ENCODE measurements at places on chromosomes 6 and 20. TPM values are rescaled to one million over a fixed set of nuclear protein-coding genes. Genes with fewer than 3 reads are reported as not detected.

Gene NHSL1
- total RNA-seq: 0.72 TPM

Gene WFDC13
- not detected for total RNA-seq

Gene HDGFL1
- not detected for total RNA-seq

Gene GNAS-AS1
- total RNA-seq: 0.55 TPM

Gene GLP1R
- not detected for total RNA-seq

Gene ARG1
- not detected for total RNA-seq

Gene PLCB4
- total RNA-seq: not detected

Gene SRMS
- not detected for total RNA-seq

Gene SYCP2
- 3.8 TPM for total RNA-seq

Gene FABP7
- total RNA-seq: not detected

Gene MAK
- total RNA-seq: 1.8 TPM

- DNase-seq: no peak
These were observed 49.2 kb downstream of the EFCAB8 start for GRCh38 chr20:32907886-32908285.

GRCh38 chr6:143005816-143006215 lies 54.9 kb upstream of the AIG1 start:
- no peak for DNase-seq

DNA sequence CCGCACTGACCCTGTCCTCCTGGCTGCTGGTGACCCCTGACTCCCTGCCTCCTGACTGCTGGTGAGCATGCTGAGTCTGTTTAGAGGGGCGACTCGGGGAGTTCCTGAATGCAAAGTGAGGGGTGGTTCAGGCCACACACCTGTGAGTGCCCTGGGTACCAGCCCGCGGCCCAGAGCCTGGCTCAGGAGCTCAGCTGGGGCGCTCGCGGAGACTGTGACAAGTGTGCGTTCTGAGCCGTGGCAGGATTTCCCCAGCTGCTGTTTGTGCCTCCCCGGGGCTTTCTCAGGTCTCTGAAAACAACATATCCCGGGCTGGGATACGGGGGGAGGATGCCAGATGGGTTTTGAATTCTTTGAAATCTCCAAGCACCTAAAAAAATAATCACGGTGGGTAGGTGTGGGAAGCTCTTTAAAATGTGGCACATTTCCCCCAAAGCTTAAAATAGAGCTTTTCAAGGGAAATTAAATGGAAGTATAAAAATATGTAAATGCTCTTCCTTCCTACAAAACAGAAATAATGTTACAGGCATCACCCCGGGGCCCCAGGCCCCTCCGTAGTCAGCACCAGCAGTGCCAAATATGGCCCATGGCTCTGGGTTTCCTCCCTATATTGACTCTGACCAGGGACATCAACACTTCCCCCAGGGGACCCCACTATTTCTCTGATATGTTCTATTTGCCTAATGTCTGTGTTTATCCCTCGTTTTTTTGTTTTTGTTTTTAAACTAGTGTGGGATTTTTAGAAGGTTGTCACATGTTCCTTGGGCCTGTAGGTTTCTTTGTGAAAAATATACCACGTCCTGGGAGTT lies 49.9 kb upstream of the TAGAP start:
- DNase-seq: peak; percentile 54

DNA sequence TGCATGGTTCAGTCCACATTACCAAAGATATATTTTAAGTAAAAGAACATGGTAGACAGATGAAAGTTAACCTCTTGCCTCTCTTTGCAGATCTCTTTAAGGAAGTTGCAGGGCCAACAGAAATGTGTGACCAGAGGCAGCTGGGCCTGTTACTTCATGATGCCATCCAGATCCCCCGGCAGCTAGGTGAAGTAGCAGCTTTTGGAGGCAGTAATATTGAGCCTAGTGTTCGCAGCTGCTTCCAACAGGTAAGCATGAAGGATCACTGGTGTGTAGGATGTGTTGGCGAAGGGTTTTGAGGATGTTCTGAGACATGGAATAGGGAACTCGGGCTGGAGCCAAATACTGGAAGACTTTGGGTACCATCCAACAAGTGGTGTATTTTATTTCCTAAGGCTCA lies 508.6 kb downstream of the UTRN start:
- no peak for DNase-seq

DNA sequence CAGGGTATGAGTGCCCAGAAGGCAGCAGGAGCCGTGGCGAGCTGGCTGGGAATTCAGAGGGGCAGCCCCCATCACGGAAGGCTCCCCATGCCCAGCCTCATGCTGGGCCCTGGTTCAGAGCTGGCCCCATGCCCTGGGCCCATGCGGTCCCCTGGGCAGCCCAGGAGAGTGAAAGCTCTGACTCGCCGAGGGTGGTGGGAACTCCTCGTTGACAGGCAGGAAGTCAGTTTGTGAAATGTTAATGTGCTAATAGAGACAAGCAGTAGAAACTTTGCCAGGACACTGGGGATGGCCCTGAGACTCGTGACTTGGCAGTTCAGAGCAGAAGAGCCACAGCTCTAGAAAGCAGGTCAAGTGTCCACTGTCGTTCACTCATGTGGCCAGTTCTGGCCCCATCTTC lies 353.0 kb downstream of the TAF4 start:
- DNase-seq: no peak

- peak; percentile 41 for DNase-seq
These were observed 43.7 kb upstream of the MAP7 start for GRCh38 chr6:136593748-136594490.

- no peak for DNase-seq
These were observed 80.3 kb upstream of the STMND1 start for GRCh38 chr6:17021539-17021889.

DNA sequence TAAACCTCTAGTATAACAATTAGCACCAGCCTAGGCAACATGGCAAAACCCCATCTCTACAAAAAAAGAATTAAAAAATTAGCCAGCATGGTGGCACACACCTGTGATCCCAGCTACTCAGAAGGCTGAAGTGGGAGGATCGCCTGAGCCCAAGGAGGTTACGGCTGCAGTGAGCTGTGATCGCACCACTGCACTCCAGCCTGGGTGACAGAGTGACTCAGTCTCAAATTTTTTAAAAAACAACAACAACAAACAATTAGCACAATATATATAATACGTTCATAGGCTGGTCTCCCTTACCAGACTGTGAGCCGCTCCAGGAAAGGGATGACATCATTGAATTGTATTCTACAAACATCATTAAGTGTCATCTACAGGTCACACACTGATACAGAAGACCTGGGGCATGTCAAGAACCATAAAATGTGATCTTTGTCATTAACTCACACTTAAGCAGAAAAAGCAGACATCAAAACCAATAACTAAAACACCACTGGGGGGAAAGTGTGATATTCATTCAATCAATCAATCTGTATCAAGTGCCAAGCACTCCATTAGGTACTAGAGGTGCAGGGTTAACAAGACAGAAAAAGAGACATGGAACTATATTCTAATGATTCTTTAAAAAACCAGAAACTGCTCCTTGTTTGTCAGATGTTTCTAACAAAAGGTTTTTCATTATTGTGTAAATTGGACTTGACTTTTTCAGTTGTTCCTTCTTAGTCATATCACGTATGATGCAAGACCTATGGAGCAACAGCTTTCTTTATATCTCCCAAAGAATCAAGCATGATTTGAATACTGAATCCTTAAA lies 17.8 kb downstream of the MAP3K5 start:
- DNase-seq: no peak

- DNase-seq: no peak
These were observed 169.9 kb downstream of the QRSL1 start for GRCh38 chr6:106799031-106799894.

- no peak for DNase-seq
These were observed 91.3 kb downstream of the MYLK4 start for GRCh38 chr6:2659381-2659780.

DNA sequence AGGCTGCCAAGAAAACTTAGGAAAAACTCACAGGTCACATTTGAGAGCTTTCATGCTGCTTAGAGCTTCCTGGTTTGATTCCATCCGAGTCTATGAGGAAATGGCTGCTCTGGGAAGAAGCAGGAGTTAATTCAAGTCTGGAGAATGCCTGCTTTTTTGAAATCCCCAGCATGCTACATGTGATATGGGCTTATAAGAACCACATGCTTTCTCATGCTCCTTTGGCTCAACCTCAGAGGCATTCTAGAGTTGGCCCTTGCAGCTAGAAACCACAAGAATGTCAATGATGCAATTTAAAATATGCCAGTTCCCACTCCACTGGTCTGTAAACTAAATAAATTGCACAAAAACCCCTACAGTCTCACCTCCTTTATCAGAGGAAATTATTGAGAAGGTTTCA lies 142.9 kb upstream of the OLIG3 start:
- no peak for DNase-seq

DNA sequence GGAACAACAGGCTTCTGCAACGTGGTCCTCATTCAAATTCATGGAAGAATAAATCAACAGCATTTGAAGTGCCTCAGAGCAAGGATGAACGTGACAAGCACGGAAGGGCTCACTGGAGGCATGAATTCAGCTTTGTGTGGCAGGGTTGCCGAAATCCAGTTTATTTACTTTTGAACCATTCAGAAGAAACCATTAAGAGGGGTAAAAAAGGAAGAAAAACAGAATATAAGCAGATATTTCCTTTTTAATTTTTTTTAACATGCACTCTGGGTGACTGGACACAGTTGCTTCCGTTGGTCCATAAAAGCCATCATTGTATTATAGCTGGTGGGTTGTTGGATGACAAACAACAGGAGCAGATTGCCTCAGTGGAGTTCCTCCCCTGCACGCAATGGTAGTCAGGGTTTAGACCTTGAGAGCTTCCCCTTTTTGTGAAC lies 17.3 kb upstream of the SNRPB2 start:
- no peak for DNase-seq

- DNase-seq: no peak
These were observed 34.1 kb upstream of the HMGA1 start for GRCh38 chr6:34202329-34203201.

GRCh38 chr20:35257175-35257909 lies 20.6 kb downstream of the MMP24OS start:
- DNase-seq: no peak

GRCh38 chr6:142944124-142945048 lies 590 bp downstream of the HIVEP2 start:
- peak; percentile 94 for DNase-seq

- DNase-seq: no peak
These were observed 50.8 kb downstream of the SPTLC3 start for GRCh38 chr20:13059398-13060136.

- DNase-seq: no peak
These were observed 473.0 kb downstream of the BMP2 start for GRCh38 chr20:7240490-7240889.

GRCh38 chr6:123747515-123747914 lies 56.1 kb upstream of the NKAIN2 start:
- DNase-seq: no peak

GRCh38 chr20:63074631-63075030 lies 67.9 kb upstream of the BHLHE23 start:
- DNase-seq: no peak

DNA sequence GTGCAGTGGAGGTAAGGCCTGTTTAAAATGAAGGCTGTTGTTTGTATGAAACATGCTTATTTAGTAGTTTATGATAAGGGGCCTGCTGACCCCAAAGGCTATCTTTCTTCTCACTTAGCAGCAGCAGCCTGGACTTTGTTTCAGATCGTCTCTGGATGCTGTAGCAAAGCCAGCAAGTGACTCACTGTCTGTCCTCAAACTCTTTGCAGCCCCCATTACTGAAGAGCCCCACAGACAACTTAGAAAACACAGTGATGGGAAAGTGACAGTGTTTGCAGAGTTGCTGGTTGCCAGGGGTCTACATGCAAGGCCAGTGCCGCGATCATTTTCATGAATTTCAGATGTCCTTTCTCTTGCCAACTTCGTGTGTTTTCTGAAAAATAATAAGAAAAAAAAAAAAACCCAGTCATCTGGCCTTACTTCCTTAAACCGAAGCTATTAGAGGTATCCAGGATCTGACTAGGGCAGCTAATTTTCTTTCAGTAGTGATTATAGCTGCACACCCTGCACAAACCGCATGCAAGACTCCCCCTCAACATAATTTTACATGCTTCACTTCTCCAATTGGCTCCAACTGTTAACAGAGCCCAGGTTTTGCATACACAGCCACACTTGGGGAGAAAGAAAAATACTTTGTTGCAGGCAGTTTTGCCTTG lies 11.6 kb upstream of the F13A1 start:
- DNase-seq: no peak

- DNase-seq: no peak
These were observed 73.4 kb downstream of the PTPN1 start for GRCh38 chr20:50583442-50584150.

GRCh38 chr20:56955680-56956079 lies 310.8 kb downstream of the BMP7 start:
- DNase-seq: no peak

DNA sequence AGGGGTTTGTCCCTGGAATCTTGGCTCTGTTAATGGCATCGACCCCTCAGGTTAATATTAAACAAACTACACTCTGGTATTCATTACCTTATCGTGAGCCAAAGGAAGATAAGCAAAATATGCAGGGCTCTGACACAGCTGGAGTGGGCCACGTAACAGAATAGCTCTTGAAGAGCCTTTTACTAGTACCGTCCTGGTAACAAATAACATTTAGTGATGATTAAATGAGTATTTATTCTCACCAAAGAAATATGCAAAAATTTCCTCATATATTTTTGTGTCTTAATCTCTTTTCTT lies 20.1 kb upstream of the UTRN start:
- DNase-seq: no peak

DNA sequence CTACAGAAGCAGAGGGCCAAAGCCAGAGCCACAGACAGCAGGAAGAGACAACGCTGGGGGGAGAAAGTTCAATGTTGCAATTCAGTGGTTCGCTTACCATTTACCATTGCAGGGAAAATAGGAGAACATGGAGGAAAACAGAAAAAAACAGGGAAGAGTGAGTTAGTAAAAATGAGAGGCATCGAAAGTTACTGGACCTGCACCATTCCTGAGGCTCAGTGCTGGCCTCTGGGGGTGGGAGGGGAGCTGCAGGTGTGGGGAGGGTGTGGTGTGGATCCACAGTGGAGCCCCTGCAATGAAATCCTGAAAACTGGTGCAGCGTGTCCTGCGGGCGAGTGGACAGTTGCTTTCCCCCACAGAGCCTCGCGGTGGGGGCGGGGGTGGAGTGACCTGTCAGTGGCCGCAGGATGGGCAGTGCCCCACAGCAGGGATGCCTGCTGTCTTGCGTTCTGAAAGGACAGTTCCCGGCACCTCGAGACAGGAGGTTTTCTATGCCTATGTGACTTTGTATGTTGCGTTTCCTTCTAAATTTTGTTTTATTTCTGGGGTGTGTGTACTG lies 5.7 kb downstream of the TMEM181 start:
- no peak for DNase-seq

GRCh38 chr6:36428911-36429310 lies 13.7 kb downstream of the PXT1 start:
- DNase-seq: no peak

DNA sequence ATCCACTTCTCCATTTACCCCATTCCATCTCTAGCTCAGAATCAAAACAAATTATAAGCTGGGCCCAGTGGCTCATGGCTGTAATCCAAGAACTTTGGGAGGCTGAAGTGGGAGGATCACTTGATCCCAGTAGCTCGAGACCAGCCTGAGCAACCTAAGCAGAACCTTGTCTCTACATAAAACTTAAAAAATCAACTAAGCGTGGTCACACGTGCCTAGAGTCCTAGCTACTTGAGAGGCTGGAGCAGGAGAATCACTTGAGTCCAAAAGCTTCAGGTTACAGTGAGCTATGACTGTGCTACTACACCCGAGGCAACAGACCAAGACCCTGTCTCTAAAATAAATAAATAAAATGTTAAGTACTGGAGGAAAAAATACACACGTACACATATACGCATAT lies 74.7 kb upstream of the RUNX2 start:
- DNase-seq: no peak
